ENCODE measurements at places on chromosomes 7 and 10.

GRCh38 chr7:16061011-16061410, 360.3 kb downstream of the CRPPA start:
- no peak for DNase-seq

DNA sequence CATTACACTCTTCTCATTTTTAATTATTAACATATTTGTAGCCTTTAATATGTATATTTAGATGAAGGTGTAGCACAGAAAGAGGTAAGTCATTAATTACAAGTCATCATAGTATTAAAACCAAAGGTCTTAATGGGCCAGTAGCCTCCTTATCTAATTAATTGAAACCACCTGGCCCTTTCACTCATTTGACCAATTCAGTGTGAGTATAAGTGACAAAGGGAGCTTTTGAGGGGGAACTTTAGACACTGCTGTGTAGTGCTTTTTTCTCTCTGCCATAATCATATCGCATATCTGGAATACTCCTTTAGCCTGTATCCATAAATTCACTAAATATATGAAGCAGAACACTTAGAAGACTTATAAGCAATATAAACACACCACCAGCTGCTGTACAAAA, 562.9 kb upstream of the POT1 start:
- no peak for DNase-seq

GRCh38 chr10:58177362-58177947, 90.2 kb downstream of the IPMK start:
- no peak for DNase-seq

DNA sequence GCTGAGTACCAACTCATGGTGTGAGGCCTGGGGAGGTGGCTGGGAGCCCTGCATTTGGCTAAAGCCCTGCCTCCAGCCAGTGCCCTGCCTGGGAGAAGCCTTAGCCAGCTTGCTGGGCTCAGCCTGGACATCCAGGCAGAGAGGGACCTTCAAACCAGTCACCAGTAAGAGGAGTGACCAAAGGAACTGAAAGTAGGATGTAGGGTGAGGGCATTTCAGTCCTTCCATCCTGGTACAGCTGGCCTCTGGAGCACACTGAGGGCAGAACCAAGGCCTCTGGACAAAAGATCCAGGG, 124.8 kb downstream of the ADCY1 start:
- DNase-seq = no peak

DNA sequence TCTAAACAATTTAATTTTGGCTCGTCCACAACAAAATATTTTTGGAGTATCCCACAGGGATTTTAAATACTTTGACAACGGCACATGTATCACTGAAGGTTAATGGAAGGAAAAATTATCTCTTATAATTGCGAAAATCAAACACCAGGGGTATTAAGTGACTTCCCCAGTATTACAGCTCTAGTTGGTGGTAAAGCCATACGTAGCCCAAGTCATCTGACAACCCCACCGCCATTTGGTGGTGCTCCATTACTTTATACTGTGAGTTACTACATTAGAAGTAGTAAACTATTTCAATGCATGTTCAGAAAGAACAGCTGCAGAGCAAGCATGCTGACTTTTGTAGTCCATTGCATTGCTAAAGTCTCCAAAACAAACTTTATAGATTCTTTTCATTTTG, 179.7 kb downstream of the HGF start:
- no peak for DNase-seq

- no peak for DNase-seq
Measured at GRCh38 chr10:53570221-53570620, 797.6 kb upstream of the MBL2 start.

- no peak for DNase-seq
Measured at GRCh38 chr7:67588631-67589030, 592.0 kb downstream of the TYW1 start.

- DNase-seq = no peak
Measured at GRCh38 chr10:102701272-102701671, 12.9 kb downstream of the ARL3 start.

- DNase-seq = no peak
Measured at GRCh38 chr7:46494028-46494427, 573.0 kb upstream of the IGFBP3 start.

DNA sequence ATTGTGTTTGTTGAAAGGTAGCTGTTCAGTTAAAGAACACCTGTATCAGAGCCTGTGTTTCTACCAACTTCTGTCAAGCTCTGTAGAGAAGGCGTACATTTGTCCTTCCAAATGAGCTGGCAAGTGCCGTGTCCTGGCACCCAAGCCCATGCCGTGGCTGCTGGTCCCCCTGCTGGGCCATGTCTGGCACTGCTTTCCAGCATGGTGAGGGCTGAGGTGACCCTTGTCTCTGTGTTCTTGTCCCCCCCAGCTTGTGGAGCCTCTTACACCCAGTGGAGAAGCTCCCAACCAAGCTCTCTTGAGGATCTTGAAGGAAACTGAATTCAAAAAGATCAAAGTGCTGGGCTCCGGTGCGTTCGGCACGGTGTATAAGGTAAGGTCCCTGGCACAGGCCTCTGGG, 154.9 kb downstream of the EGFR start:
- no peak for DNase-seq

GRCh38 chr10:17867056-17867455, 57.9 kb downstream of the MRC1 start:
- no peak for DNase-seq

- DNase-seq = no peak
Measured at GRCh38 chr10:124484031-124484430, 22.4 kb downstream of the LHPP start.

All from activated T-cell treated with anti-CD3 and anti-CD28 coated beads for 24 hours (primary cell).